Cerebellar nuclear complex (tissue), 1 donor: ENCODE measurements at places on chromosomes 12 and 14.
A peak's percentile ranks its signal among the peaks of the same experiment; 100 is the strongest.

- no peak for DNase-seq
Observed at GRCh38 chr12:68170726-68171125, 11.2 kb upstream of the IFNG start.

DNA sequence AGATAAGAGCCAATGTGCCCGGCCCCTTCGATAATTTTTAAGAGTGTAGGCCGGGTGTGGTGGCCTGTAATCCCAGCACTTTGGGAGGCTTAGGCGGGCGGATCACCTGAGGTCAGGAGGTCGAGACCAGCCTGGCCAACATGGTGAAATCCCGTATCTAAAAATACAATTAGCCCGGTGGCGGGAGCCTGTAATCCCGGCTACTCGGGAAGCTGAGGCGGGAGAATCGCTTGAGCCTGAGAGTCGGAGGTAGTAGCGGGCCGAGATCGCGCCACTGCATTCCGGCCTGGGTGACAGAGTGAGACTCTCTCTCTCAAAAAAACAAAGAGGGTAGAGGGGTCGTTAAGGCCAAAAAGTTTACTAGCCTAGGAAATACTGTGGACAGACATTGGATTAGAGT, 2.6 kb downstream of the KRAS start:
- DNase-seq: no peak

- no peak for DNase-seq
Observed at GRCh38 chr12:26748741-26749431, 84.1 kb downstream of the ITPR2 start.

- DNase-seq: no peak
Observed at GRCh38 chr14:31947076-31947475, 130.0 kb upstream of the ARHGAP5 start.

DNA sequence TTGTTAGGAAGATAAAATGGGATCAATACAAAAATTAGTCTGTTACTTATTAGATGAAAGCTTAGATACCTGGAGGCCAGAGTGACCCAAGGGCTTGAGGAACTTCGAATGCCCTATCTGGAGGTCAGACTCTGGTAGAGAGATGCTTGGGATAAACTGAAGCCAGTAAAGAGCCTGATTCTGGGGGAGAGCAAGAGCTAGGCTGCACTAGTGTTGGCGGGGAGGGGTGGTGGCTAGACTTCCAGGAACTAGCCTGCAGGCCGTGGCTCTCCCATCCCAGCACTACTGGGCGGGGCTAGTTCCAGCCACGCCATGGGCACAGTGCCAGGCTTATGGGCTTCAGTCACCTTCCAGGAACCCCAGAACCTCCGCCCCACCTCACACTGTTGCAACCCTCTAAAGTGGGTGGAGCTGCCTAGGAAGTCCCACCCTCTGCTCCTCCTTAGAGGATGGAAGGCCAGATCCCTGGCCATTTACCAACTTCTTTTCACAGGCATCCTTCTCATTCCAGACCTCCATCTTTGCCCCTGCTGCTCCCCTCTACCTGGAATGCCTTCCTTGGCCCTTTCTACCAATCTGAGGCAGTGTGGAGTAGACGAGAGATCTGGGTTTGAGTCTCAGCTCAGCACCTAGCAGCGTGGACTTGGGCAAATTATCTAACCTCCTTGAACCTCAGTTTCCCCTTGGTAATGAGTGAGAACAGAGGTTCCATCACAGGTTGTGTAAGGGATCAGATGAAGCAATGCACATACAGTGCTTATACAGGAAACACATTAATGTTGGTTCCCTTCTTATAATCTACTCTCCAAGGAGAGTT, 6.3 kb upstream of the NFE2 start:
- no peak for DNase-seq

GRCh38 chr12:20006871-20007730, 361.2 kb upstream of the PDE3A start:
- DNase-seq: no peak

GRCh38 chr14:68451696-68452373, 341.0 kb downstream of the ZFP36L1 start:
- DNase-seq: no peak

- DNase-seq: no peak
Observed at GRCh38 chr12:91952916-91953315, 192.7 kb downstream of the BTG1 start.

DNA sequence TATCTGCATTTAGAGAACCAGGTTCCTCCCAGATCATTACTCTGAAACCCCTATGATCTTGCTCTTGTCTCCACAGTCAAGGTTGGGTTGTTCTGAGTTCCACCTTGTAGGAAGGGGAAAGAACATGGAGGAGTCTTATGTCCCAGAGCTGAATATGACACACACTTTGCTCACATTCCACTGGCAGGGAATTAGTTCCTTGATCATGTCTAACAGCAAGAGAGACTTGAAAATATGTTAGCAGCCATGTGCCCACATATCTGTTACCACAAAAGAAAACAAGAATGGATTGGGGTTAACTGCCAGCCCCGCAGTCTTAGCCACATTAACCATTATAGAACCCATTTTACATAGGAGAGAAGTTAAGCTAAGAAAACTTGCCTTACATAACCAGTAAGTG, 71.1 kb upstream of the MDM1 start:
- no peak for DNase-seq

DNA sequence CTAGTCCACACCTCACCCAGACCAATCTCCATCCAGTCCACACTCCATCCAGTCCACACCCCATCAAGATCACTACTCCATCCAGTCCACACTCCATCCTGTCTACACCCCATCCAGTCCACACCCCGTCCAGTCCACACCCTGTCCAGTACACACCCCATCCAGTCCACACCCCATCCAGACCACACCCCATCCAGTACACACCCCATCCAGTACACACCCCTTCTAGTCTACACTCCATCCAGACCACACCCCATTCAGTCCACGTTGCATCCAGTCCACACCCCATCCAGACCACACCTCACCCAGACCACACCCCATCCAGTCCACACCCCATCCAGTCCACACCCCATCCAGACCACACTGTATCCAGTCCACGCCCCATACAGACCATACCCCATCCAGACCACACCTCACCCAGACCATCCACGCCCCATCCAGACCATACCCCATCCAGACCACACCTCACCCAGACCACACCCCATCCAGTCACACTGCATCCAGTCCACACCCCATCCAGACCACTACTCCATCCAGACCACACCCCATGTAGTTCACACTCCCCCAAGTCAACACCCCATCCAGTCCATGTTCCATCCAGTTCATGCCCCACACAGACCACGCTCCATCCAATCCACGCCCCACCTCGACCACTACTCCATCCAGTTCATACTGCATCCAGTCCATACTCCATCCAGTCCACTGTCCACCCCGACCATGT, 116.6 kb upstream of the RTL1 start:
- no peak for DNase-seq

GRCh38 chr12:57941165-57941894, at the start of gene ATP23:
Gene ATP23 (plus strand): TSS chr12:57941567. CDS start chr12:57941702, 135 bp downstream.
- peak; percentile 69 for DNase-seq

GRCh38 chr14:36271939-36272907, 48.2 kb downstream of the MBIP start:
- DNase-seq: no peak

- DNase-seq: no peak
Observed at GRCh38 chr12:89789862-89790261, 81.2 kb upstream of the ATP2B1 start.

DNA sequence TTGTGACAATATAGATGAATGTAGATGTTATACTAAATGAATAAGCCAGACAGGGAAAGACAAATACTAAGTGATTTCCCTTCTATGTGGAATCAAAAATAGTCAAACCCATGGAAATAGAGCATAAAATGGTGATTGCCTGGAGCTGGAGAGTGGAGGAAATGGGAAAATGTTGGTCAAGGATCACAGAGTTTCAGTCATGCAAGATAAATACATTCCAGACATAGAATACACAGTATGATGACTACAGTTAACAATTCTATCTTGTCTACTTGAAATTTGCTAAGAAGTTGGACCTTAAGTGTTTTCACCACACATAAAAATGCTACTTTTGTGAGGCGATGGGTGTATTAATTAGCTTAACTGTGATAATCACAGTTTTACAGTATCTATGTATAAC, 1182.7 kb downstream of the AACS start:
- no peak for DNase-seq

DNA sequence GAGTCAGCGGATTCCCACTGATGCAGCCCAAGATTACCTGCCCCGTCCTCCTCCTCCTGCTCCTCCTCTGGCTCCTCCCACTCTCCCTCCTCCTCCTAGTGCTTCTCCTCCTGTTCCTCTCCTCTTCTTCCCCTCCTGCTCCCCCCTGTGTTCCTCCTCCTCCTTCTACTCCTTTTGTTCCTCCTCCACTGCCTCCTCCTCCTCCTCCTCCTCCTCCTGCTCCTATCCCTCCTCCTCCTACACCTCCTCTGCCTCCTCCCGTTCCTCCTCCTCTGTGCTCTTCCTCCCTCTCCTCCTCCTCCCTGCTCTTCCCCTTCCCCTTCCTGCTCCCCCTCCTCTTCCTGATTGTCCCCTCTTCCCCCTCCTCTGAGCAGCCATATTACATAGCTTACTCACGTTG, 141.3 kb downstream of the CACNA1C start:
- DNase-seq: no peak
